Amniotic stem cell (primary cell): ENCODE measurements at places on chromosomes 6 and 20.

DNA sequence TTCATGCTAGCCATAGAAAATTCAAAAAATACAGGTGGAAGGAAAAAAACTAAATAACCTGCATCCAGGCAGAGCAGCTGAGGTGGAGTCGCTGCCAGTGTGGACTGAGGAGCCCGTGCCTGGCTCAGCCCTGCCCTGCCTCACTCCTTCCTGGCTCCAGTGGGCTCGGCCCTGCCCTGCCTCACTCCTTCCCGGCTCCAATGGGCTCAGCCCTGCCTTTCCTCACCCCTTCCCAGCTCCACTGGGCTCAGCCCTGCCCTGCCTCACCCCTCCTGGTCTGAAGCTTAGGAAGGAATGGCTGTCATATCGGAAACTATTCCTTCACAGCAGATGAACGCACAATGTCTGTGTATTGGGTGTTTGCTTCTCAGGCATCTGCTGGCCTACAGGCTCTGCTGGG, 142.1 kb downstream of the SMOC2 start:
- no peak for DNase-seq

DNA sequence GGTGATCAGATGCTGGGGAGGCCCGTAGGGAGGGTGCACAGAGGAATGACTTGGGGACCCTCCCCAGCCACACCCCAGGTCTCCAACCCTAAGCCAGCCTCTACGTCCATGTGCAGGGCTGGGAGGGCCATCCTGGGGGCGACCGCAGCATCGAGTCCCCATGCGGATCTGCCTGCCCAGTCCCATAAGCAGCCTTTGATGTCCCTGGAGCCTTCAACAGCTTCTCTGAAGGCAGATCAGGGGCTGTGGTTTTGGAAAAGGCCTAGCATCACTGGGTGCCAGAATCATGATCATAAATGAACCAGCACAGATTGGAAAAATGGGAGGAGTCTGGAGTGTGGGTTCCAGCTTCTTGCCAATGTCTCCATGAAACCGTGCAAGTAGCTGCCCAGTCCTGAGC, 22.9 kb downstream of the TOX2 start:
- DNase-seq: no peak

- no peak for DNase-seq
Observed at GRCh38 chr6:35694462-35694861, 5.7 kb upstream of the FKBP5 start.

DNA sequence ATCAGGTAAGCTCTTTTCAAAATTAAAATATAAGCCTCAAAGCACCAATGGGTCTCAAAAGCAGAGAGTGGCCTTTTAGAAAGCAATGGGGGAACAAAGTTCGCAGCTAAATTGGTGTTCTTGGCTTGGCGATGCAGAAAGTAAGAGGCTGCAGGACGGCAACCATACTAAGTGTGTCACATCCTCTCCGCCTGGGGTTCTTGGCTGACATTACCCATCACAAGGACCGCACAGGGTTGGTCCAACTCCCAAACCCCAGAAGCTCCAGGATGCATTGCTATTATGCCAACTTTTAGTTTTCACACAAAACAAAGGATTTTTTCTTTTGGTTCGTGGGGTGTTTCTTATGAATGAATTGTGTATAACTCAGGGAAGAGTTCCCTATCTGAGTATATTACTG, 124.8 kb downstream of the PRKN start:
- DNase-seq: no peak

DNA sequence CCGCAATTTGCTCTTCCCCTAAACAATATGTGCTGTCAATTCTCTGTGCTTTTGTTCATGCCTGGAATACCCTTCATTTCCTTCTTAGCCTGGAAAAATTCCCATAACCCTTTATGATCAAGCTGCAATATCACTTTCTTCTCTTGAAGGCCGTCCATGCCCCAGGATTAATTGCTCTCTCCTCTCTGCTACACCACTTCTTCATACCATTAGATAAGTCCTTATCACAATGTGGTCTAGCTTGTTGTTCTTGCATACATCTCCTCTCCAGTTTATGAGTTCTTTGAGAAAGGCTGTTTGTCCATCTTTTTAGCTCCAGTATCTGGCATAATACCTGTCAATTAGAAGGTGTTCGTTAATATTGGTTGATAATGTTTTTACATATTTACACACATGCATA, 111.2 kb upstream of the SAMD5 start:
- no peak for DNase-seq

- no peak for DNase-seq
Observed at GRCh38 chr6:93418408-93419303, 703 bp downstream of the EPHA7 start.

DNA sequence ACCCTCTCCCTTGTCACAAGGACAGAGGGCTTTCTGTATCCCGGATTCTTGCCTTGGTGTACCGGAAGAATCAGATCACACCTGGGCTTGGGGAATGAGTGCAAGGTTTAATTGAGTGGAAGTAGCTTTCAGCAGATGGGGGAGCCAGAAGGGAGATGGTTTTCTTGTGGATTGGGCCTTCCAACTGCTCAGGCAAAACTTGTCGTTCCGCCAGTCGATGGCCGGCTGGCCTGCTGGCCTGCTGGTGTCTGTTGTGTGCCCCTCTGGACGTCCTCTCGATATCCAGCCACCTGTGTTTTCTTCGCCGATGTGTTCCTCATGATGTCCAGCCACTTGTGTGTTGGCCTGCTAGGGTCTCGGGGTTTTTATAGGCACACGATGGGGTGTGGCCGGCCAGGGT, 168.1 kb downstream of the CDKAL1 start:
- DNase-seq: no peak

GRCh38 chr20:45842169-45842812, 8.7 kb downstream of the SNX21 start:
- DNase-seq: no peak

DNA sequence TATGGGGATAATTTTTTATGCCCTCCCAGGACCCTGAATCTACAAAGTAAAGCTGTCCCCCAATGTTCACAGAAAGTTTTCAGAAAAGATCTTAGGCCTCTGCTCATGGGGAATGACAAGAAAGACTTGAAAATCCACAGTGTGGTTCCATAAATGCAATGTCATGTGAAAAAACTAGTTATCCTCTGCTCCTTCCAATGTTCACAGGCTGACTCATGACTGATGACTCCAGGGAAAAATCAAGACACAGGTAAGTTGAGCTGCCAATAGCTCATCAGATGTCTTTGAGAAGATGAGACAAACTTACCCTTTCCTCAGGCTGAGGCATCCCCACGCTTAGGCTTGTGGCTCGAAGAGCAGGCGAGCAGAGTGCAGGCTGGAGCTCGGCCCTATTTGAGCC, 14.8 kb upstream of the BCLAF1 start:
- no peak for DNase-seq

- no peak for DNase-seq
Observed at GRCh38 chr6:83707829-83708545, 914 bp downstream of the SNAP91 start.

DNA sequence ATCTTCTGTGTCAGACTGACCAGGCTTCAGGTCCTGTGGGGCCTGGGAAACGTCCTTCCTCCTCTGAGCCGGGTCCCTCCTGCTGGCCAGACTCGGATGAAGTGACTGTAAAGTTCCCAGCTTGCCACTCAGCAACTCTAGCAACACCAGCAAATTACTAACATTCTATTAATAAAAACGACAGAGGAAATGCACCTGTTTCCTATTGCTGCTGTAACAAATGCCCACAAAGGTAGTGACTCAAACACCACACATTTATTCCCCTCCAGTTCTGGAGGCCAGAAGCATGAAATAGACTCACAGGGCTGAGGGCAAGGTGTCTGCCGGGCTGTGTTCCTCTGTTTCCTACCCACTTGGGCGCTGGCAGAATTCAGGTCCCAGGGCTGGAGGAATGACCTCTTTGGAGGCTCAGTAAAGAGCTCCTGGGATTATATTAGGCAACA, 48.8 kb downstream of the CTCFL start:
- no peak for DNase-seq

DNA sequence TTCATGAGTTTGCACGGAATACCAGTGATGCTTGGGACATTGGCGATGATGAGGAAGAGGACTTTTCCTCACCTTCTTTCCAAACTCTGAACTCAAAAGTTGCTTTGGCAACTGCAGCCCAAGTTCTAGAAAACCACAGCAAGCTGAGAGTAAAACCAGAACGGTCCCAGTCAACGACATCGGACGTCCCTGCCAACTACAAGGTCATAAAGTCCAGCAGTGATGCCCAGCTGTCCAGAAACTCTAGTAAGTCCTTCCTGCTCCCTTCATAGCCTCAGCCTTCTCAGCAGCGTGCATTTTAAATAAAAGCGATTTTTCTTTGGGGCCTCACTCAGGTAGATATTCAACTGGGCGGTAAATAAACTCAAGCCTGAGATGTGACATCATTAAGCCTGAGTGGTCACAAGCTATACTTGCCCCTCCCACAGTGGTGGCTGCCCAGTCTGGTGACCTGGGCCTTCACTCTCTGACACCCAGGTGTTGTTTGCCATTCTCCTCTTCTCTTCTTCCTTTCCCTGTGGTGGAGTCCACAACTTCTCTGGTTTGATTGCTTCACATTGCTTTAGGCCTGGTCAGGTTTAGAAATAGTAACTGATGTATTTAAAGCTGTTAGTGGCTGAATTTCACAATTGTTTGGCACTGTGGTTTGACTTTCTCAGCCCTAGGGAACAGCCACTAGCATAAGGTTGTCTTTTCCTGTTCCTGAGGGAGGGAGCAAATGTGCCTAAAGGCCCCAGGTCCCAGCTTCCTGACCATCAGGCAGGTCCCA, 21.6 kb upstream of the TMEM217 start:
- DNase-seq: no peak

DNA sequence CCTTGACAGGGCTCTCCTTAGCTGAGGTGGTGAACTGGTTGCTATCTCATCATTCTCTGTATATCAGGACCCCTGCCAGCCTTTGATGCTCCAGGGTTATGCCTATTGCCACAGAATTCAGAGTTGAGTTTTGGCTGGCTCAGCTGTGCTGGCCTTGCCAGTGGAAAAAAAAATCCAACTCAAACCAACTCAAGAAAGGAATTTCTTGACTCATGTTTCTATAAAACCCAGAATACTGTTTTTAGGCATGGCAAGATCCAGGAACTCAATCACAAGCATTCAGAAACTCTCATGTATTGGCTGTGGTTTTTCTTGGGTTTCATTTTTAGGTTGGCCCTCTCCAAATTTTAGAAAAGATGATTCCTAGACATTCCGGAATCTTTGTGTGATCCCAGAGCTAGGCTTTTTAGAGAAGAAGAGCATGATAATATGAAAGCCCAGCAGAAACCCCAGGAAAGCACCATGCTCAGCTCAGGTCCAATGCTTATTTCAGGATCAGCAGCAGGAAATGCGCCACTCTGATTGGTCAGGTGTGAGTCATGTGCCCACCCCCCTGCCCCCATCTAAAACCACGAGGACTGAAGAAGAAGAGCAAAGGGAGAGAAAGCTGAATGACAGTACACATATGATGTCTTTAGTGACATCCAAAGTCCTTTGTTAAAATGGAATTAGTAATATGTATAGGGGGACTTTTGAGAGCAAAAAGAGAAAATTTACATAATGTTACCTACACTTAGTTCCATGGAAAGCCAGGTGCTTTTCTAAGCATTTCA, 122.9 kb downstream of the RNF144B start:
- DNase-seq: no peak
